ENCODE measurements at places on chromosomes 5 and 9. TPM values are rescaled to one million over a fixed set of nuclear protein-coding genes. Genes with fewer than 3 reads are reported as not detected.

The FNBP1 gene
- polyA plus RNA-seq, result 207 TPM

The HRH2 gene
- 2.1 TPM for polyA plus RNA-seq

The SMIM3 gene
- 12.2 TPM for polyA plus RNA-seq

The FKTN gene
- 1.2 TPM for polyA plus RNA-seq

The MYMK gene
- not detected for polyA plus RNA-seq

The ORM2 gene
- not detected for polyA plus RNA-seq

The KIF4B gene
- not detected for polyA plus RNA-seq

The KIF24 gene
- not detected for polyA plus RNA-seq

The CDK7 gene
- polyA plus RNA-seq, result 32.2 TPM

The TMEM215 gene
- not detected for polyA plus RNA-seq

The ALAD gene
- 21.7 TPM for polyA plus RNA-seq

The PRRT1B gene
- polyA plus RNA-seq, result not detected

The TJP2 gene
- 6.7 TPM for polyA plus RNA-seq

The ACOT12 gene
- not detected for polyA plus RNA-seq

The TRIM7 gene
- polyA plus RNA-seq, result not detected

The CDC42SE2 gene
- polyA plus RNA-seq, result 351 TPM

The COL27A1 gene
- not detected for polyA plus RNA-seq

The PRUNE2 gene
- polyA plus RNA-seq, result not detected
